GM18507 (cell line): ENCODE measurements at places on chromosomes 7 and 10.

DNA sequence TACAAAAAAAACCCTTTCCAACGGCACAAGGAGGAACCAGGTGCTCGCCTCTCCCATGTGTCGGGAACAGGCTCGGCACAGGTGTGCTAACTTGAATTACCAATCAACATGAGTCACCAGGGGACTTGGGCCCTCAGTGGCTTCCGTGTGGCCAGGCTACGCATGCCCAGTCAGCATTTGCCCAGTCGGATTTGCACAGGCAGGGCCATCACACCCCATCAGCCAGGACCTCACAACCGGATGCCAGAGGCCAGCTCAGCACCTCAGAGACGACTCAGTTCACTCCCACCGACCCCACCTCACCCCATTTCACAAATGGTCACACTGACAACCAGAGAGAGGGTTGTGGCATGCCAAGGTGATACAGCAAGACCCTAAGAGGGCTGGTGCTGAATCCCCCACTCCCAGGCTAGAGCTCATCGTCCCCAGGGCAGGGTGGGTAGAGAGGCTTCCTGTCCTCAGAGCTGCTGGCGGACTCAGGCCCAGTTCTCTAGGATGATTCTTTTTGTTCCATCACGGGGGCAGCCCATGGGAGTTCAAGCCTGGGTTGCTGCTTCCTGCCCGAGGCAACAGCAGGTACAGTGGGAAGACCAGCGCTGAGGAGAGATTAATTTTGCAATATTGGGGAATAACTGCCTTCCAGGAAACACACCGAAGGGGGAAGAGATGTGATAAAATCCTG lies 13.6 kb downstream of the ANXA11 start:
- no peak for DNase-seq

GRCh38 chr10:66792441-66792840 lies 133.4 kb upstream of the LRRTM3 start:
- DNase-seq: no peak

GRCh38 chr7:47366211-47366610 lies 215.7 kb downstream of the TNS3 start:
- DNase-seq: no peak

GRCh38 chr10:102420181-102420713 lies 389 bp upstream of the FBXL15 start:
- DNase-seq: no peak

- DNase-seq: no peak
These were observed 14.1 kb upstream of the PPA1 start for GRCh38 chr10:70247360-70247759.

GRCh38 chr7:101926265-101926664 lies 108.8 kb downstream of the CUX1 start:
- DNase-seq: no peak

DNA sequence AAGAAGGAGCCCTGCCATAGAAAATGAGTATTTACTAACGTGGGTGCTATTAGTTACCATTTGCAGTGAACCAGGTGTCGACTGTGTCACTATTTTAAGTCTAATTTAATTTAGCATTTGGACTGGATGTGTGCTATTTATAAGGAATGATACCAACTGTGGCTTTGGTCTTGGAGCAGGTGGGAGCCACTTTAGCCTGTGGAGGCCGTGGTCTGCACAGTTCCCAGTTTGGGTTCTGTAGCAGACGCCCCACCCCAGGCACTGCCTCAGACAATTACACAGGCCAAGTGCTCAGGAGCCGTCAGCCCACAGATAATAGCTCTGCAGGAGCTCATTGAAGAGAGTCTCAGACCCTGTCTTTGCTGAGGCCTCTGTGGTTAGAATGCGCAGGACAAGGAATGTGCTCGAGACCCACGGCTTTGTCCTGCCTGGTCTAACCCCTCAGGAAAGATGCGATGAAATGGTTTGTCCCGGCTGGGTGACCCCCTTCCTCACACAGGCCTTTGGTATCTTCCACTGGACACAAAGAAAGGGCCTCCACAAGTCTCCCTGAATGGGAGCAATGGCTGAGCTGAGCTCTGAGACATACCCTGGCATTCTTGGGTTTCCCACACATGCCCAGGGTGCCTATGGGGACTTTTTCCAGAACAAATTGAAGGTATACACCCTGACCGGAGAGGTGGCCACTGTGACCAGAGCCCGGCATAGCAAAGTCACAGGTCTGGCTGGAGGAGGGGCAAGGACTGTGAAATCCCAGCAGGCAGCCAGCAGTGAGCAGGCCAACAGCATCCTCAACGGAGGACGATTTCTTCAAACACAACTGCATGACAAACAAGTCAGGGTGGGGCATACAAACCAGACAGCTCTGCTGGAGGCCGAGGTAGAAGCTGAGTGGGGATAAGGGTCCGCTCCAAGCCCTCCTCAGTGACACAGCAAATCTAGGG lies 251.2 kb downstream of the ARHGAP12 start:
- no peak for DNase-seq

GRCh38 chr10:125694883-125695282 lies 11.9 kb upstream of the TEX36 start:
- DNase-seq: no peak

DNA sequence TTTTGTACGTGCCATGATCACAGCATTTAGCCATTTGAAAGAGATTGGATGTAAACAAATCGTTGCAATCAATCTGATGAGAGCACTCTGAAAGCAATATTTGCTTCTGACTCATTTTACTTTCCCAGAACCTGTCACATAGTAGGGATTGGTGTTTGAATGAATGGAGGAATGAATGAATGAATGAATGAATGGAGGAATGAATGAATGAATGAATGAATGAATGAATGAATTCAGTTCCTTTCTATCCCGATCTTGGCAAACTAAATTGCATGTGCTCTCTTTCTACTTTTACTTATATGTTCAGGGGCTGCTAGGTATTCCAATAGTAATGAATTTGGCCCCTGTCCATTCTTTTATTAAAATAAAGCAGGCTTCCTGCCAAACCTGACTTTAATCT lies 1091.7 kb upstream of the CELF2 start:
- no peak for DNase-seq

DNA sequence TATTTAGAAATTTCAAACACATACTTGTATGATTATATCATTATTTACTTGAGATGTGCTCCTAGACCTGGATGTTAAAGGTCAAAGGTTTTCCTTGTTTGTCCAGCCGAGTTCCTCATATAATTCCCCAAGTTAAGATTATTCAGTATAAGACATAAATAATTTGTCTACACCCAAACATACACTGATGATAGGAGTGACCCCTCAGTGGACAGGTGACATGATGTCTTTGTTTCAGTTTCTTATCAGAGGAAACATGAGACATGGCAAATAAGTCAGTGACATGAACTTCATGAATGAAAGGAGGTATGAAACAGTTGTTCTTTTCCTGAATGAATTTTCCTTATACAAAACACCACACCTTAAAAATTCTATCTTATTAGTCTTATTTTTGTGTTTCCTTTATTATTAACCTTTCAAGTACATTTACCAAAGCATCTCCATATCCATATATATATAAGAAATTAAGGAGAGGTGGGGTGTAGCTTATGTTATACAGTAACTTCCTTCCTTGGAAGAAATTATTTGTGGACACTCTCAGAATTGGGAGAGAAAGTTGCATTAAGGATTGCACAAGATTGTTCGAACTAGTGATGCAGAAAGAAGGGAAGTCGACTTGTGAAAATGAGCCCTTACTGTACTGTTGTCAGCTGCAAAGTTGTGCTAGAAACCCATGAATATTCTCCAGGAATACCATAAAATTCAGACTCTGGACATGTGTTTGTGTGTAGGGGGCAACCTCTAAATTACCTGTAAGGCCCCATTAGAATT lies 60.5 kb downstream of the POM121L12 start:
- DNase-seq: no peak

- DNase-seq: no peak
These were observed 139.5 kb downstream of the ST7 start for GRCh38 chr7:117092785-117093184.

DNA sequence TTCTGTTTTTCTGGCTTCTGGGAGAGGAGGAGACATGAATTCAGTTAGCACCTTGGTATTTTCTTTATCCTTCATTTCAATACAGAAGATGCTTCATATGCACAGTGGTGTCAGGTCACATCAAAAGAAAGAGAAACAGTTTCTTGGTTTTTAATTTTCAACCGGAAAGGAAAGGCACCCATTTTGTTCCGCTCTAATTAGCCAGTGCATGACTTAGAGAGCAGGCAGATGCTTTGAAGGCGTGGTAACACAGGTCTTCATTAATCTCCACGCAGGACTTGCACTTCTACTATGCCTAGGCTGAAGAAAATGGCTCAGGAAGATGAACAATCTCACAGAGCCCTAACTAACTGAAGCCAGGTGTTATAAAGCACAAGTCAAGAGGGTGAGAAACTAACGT lies 70.4 kb upstream of the ATRNL1 start:
- DNase-seq: no peak
